ENCODE measurements at places on chromosomes 4 and X.

DNA sequence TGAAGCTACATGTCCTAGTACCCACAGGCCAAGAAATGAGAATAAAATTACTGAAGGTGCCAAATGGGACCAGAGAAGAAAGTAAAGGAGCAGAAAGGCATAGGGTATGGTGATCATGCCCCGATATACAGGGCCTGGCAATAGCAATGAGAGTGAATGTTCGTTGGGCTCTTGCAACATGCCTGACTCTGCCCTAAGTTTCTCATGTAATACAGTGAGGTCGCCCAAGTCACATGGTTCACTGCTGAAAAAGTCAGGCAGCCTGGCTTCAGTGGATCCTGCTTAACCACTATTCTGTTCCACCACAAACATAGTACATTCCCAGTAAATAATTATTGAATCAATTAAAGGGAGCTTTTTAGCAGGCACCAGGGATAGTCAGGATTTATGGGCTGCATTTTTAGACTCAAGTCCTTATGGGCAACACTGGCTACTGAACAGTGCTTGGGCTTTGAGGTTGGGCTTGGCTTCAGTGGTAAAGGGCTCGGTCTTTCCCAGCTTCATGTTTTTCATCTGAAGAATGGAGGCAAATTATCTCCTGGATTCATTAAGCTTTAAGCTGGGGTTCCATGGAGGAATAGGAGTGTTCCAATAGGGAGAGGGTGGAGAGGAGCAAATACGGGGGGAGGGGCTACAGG lies 67.1 kb upstream of the ZNF518B start:
- no peak for DNase-seq

GRCh38 chrX:133994576-133994975 lies 9.2 kb upstream of the GPC3 start:
- DNase-seq = no peak

DNA sequence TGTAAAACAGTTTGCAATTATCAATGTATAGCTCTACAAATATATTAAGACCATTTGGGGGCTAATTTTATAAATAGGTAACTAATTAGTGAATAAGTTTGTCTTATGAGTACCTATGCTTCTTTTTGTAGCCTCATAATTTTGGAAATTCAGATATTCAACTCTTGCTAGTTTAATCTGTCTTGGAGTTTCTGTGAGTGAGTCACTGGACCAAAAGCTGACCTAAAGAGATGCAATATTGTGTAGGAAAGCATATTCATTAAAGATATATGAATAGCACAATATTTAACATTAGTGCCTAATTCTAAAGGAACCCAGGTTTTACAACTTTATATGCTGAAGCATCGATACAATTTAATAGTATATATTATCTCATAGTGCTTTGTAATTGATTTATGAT lies 161.3 kb upstream of the PCDH18 start:
- DNase-seq = no peak

DNA sequence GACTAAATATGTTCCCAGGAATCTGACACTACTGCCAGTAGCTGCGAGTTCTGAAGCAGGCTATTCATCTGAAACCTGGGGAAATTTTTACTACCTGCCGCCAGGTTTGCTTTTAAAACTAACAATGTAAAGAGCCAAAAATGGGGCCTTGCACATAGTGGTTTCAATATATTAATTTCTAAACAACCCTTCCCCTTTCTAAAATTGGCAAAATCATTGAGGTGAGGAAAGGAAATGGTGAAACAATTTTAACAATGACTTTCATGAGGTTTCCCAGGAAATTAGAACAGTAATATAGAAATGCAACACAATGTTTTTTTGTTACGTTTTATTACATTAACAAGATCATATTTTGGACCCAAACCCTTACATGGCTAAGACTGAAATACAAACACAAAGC lies 21.3 kb downstream of the FANCB start:
- no peak for DNase-seq

DNA sequence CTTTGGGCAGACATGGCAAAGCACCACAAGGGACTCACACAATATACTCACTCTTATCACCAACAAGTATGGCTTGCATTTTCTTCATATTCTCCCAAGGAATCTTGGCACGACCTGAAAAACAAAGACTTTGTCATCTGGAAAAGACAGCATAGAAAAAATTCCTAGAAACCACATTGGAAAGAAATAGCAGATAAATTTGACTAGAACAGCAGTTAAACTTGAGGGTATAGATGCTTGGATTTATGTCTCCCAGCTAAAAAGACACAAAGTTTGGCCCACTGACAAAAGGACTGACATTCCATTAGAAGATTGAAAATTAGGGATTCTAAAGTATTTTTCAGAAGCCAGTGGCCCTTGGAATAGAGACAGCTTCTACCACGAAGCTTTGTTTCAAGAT lies 6.9 kb upstream of the VEGFC start:
- DNase-seq = no peak

Measured in CD4-positive, alpha-beta T cell (primary cell).